ENCODE measurements at places on chromosomes 13 and 19. TPM values are rescaled to one million over a fixed set of nuclear protein-coding genes. Genes with fewer than 3 reads are reported as not detected.

DNAAF3 gene
- 0.23 TPM for total RNA-seq

MEDAG gene
- total RNA-seq = 171 TPM

MYCBP2 gene
- 66.2 TPM for total RNA-seq

ZNF626 gene
- total RNA-seq = 5.3 TPM

TRIP10 gene
- 40.7 TPM for total RNA-seq

CGB5 gene
- not detected for total RNA-seq

AP1M2 gene
- 2.5 TPM for total RNA-seq

ARL11 gene
- not detected for total RNA-seq

RASIP1 gene
- 0.59 TPM for total RNA-seq

RPL36 gene
- 840 TPM for total RNA-seq

IGFL2 gene
- total RNA-seq = not detected

LGALS4 gene
- total RNA-seq = not detected

RUBCNL gene
- total RNA-seq = 18.5 TPM

OR7A17 gene
- not detected for total RNA-seq

PDX1 gene
- total RNA-seq = not detected

ZNF708 gene
- 5.3 TPM for total RNA-seq

TMEM255B gene
- total RNA-seq = 3.0 TPM

NDUFA3 gene
- total RNA-seq = 19.7 TPM

FGF14 gene
- total RNA-seq = under 0.01 TPM

ETV2 gene
- 0.23 TPM for total RNA-seq
